ENCODE measurements at places on chromosomes 2 and 18.

DNA sequence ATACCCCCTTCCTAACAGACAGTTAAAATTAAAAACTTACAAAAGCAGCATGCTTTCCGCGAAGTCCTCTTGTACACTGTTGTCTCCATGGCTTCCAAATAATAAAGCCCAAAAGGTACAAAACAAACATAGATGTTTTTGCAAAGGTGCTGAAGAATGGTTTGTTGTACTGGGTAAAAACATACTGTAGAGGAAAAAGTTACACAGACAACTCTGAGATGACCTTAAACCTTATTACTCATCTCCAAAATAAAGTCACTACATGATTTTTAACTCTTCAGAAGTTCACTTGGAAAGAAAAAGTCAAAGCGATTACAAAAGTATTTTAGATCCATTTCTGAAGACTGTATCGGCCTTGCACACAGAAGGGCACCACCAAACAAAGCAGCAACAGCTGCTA lies 6.1 kb downstream of the SLC35F5 start:
- no peak for DNase-seq

DNA sequence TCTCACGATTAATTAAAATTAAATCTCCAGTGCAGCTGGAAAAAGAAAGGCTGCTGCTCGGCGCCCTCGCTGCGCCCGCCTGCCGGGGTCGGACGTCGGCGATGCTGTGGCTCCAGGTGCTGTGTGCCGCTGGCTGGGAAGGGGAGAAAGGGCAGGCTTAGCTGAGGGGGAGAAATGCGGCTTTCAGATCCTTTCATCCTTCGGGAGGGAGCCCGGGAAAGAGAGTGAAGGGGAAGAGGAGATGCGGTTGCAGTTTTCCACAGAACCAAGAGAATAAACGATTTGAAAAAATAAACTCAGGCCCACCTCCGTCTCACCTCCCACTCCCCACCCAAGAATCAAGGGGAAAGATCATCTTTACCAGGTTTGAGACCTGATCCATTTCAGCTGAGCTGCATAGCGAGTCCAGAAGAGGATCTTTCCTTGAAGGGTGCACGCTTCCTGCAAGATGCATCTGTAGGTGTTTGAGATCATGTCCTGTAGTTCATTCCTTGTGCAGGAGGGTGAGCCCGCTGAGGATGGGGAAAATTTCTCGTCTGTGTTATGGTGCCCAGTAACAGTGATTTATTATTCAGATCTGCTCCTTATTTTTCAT lies 495 bp downstream of the TMEM169 start:
- no peak for DNase-seq

- DNase-seq: no peak
These were observed 136.9 kb upstream of the CAB39 start for GRCh38 chr2:230575642-230576324.

DNA sequence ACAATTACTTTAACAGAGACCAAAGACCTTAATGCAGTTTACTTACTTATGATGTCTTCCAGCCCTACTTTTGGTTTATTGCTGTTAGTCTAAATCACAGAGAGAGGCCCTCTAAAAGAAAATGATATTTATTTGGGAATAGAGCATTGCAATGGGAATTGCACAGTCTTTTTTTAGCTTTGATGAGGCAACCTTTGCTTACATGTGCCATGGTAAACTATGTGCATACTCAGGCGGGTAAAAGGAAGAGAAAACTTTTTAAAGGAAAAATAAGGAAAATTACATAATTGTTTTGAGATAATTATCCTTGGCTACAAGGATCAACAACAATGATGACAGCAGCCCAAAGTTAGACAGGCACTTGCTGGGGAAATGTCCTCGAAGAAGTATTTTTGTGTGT lies 78.6 kb downstream of the EFEMP1 start:
- no peak for DNase-seq

DNA sequence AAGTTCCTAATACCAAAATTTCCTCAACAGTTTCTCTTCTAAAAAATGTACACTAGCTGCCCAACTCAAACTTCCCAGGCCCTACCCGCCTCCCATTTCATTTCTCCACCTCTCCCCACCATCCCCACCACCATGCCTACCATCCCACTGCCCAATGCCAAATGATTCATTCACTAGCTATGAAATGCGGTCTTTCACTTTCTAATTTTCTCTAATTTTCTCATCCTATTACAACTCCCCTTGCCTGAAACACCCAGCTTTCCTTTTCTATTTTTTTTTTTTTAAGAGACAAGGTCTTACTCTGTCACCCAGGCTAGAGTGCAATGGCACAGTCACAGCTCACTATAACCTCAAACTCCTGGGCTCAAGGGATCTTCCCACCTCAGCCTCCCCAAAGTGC lies 38.4 kb downstream of the KIDINS220 start:
- DNase-seq: no peak

DNA sequence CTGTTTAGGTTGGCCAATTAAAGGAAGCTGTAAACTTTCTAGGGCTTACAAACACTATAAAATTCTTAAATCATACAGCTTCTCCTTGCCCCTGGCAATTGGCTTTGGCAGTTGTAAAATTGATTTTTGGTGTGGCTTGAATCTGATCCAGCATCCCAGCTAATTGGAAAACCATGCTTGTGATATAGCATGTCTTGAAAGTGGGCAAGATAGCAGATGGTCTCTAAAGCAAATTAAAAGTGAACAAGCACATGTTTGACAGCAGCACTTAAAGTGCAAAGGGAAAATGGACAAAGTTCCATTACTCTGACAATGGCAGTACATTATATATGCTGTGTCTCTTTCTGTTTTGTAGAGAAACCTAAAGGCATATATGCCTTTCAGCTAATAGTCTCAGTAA lies 302.9 kb upstream of the NXPH2 start:
- DNase-seq: no peak

GRCh38 chr2:154533300-154533940 lies 165.1 kb upstream of the KCNJ3 start:
- DNase-seq: no peak

DNA sequence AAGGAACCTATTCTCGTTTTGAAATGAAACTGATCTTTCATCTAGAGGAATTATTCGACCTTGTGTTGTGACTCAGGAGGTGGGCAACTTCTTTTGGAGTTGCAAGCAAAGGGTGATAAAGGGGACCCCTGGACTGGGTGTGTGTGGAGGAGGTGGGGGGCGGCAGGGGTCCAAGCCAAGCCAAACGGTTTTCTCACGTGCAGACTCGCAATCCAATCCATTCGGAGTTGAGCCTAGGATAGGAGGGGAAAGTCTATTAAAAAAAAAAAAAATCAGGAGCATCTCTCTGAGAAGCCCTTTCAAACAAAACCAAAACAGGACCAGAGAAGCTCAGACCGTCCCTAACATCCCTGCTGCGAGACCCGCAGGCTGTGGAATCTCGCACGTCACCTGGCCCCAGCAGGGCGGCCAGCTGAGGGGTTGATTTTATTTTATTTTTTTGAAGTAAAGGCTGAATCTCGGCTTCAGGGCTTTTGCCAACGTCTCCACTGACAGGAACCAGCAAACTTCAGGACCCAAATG lies 3.7 kb upstream of the ZEB2 start:
- DNase-seq: no peak

DNA sequence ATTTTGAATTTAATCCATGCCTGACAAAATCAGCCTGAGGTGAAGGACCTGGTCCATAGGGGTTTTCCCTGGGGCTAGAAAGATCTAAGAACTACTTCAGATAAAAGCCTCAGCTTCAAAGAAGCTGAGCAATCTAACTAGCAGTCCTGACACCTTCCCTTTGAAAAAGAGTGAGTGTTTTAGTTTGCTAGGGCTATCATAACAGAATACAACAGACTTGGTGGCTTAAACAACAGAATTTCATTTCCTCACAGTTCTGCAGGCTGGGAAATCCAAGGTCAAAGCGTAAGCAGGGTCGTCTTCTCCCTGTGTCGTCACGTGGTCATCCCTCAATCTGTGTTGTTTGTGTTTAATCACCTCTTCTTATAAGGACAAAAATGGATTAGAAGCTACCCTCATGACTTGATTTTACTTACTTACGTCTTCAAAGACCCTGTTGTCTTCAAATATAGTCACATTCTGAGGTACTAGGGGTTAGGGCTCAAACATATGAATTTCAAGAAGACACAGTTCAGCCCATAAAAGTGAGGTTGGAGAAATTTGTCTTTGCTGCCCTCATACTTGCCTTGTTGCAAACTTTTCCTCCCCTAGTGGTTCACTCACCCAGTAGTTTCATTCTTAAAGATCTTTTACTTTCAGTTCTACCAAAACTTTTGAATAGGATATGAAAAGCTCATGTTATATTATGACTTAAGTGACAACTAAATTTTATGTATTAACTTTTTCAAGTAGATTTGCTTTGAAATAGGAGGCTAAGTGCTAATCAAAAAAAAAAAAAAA lies 673.8 kb downstream of the ARHGAP15 start:
- DNase-seq: no peak

GRCh38 chr2:20194097-20195015 lies 30.6 kb downstream of the SDC1 start:
- DNase-seq: no peak
